ENCODE measurements at places on chromosomes 2 and 18.

DNA sequence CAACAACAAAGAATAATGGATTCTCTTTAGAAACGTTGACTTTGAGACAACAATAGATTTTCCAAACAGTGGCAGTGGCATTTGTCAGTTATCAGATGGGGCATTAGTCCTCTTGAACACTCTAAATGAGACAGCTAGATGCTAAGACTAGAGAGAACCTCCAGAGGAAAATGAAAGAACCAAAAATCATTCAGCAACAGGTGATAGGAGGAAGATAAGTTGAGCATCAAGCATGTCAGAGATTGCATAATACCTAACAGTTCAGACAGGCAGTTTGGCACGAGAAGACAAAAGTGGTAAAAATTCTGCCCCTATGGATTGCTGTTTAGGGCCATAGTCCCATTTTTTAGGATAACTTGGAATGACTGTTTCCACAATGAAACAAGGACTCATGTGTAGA, 67.9 kb upstream of the NOL4 start:
- no peak overlapping the region for H3K27ac ChIP-seq
- H3K4me1 ChIP-seq = no peaks in the 10 kb centered on the region
- H3K27me3 ChIP-seq = no peaks in the 10 kb centered on the region
- H3K4me3 ChIP-seq = no peak overlapping the region

DNA sequence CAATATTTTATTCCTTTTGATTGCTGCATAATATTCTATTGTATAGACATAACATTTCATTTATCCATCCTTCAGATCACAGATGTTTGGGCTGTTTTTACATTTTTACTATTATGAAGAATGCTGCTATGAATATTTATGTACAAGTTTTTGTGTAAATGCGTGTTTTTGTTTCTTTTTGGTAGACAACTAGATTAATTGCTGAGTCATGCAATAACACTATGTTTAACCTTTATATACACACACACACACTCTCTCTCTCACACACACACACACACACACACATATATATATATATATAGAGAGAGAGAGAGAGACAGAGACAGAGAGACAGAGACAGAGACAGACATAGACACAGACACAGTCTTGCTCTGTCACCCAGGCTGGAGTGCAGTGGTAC, 926.9 kb downstream of the DCC start:
- no peak overlapping the region for H3K4me3 ChIP-seq
- DNase-seq = no peak
- H3K4me1 ChIP-seq = no peaks in the 10 kb centered on the region
- no peaks in the 10 kb centered on the region for H3K36me3 ChIP-seq
- H3K27me3 ChIP-seq = no peaks in the 10 kb centered on the region

GRCh38 chr2:38370664-38371063, 6.4 kb downstream of the ATL2 start:
- no peaks in the 10 kb centered on the region for H3K27me3 ChIP-seq
- no peak for DNase-seq
- H3K4me1 ChIP-seq = peaks cover 23% of the 10 kb centered on the region
- H3K4me3 ChIP-seq = no peak overlapping the region
- no peak overlapping the region for H3K27ac ChIP-seq

DNA sequence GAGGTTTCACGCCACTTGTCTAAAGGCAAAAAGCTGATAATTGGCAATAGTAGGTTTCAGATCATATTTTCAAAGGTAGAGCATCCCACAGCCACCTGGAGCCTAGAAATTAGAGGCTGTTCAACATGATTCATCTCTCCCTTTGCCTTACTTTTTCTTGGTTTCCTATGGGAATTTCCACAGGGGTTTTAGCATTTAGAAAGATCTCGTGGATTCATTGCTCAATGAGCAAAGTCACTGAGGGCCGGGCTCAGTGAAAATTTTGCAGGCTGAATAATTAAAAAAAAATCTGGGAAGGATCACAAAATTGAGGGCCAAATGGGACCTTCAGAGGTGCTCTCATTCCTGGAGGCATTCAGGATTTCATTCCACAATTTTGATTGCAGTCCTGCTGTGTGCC, 137.1 kb downstream of the VAPA start:
- DNase-seq = no peak
- no peak overlapping the region for H3K27ac ChIP-seq
- H3K27me3 ChIP-seq = peaks cover 26% of the 10 kb centered on the region
- H3K4me3 ChIP-seq = no peak overlapping the region

DNA sequence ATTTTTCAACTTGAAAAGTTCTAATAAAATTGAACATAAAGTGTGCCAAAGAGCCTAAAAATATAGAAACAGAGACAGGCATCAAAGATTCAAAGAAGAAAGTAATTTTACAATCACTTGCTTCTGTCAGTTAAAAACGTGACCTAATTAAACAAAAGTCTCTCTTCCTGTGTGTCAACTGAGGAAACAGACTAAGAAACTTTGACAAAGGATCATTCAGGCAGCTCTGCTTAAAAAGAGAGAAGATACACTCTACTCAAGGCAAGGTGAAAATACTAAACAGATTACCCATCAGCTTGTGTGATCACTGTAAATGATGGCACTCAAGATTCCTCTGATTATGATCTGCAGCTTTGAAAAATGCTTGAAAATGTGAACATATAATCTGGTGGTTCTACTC, 47.8 kb downstream of the DYM start:
- H3K27me3 ChIP-seq = no peaks in the 10 kb centered on the region
- H3K4me3 ChIP-seq = no peak overlapping the region
- H3K36me3 ChIP-seq = no peaks in the 10 kb centered on the region
- H3K4me1 ChIP-seq = no peaks in the 10 kb centered on the region
- DNase-seq = no peak

DNA sequence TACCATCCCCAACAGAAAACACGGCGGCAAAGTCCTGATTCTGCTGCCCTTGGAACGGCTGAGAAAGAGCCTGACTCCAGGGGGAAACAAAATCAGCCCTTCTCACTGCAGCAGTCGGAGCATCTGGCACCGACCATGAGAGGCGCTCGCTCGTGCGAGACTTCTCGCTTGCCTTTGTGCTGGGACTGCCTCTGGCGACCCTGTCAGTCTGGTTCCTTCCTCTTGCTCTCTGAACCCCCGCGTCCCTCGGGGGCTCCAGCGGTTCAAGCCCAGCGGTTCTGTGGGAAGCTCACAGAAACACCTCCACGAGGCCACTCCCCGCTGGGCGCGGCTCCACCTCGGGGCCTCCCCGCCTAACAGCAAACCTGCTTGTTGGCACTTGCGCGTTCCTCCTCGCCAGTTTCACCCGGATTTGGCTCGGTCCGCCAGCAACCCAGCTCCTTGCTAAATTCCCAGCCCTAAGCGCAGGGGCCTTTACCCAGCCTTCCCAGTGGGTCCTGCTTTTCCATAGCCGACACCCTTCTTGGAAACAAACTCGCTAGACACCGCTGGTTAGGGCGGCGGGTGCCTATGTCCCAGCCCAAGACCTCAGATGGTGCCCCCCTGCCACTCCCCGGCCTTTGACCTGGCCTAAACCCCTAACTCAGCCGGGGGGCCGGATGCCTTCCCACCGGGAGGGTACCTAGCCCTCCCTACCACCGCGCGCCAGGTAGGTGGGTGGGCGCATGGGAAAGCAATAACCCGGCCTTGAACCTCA, 2.2 kb downstream of the RND3 start:
- H3K27ac ChIP-seq = peak overlapping the region; percentile 98
- peaks cover 5% of the 10 kb centered on the region for H3K36me3 ChIP-seq
- H3K4me3 ChIP-seq = peak overlapping the region; percentile 99
- H3K27me3 ChIP-seq = no peaks in the 10 kb centered on the region
- peak; percentile 54 for DNase-seq

DNA sequence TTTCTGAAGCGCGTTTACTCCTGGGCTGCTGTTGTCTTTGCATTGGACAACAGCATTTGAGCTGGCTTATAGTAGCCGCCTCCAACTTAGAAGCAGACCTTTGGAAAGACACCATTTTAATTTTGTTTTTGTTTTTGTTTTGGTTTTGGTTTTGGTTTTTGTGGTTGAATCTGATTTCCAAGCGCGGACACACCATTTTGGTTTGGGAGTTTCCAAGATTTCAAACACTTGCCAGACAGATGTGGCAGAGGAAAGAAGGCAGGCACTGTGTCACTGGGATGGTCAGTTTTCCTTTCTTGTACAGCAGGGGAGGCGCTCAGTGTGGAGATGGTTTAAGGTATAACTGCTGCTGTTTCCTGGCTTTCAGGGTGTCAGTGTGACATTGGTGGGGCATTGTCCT, 126.8 kb downstream of the LAMA3 start:
- H3K36me3 ChIP-seq = no peaks in the 10 kb centered on the region
- DNase-seq = no peak
- no peaks in the 10 kb centered on the region for H3K4me1 ChIP-seq
- no peak overlapping the region for H3K27ac ChIP-seq
- H3K27me3 ChIP-seq = peaks cover 20% of the 10 kb centered on the region
- H3K4me3 ChIP-seq = no peak overlapping the region

DNA sequence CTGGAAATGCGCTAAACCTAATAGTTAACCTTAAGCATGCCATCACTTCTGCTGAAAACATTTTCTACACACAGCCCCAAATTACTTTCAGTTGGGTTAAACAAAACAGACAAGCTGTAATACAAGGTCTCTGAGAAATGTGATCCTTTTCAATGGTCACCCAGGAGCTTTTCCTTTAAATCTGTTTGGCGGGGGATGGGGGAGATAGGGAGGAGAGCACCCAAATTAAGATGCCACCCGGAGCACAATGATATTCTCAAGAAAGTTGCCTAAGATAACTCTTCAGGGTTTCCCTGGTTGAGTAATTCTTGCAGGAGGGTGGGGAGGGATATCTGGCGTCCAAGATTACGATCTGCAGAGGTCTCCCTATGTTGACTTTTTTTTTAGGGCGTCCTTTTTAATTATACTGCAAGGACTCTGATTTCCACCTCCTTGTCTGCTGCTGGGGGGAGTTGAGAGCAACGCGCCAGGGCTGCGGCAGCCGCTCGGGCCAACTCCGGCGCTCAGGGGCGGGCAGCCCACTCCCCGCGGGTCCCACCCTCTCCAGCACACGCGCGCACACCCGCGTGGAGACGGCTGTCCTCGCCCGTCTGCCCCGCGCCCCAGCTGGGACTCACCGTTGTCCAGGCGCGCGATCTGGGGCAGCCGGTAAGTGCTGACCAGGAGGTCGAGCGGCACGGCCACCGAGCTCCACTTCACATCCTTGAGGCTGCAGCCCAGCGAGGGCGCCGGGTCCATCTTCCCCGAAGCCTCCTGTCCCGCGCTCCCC, 807 bp downstream of the GAREM1 start:
- H3K27ac ChIP-seq = peak overlapping the region; percentile 88
- peak; percentile 43 for DNase-seq
- H3K27me3 ChIP-seq = peaks cover 18% of the 10 kb centered on the region
- peaks cover 31% of the 10 kb centered on the region for H3K4me1 ChIP-seq
- H3K4me3 ChIP-seq = peak overlapping the region; percentile 91

DNA sequence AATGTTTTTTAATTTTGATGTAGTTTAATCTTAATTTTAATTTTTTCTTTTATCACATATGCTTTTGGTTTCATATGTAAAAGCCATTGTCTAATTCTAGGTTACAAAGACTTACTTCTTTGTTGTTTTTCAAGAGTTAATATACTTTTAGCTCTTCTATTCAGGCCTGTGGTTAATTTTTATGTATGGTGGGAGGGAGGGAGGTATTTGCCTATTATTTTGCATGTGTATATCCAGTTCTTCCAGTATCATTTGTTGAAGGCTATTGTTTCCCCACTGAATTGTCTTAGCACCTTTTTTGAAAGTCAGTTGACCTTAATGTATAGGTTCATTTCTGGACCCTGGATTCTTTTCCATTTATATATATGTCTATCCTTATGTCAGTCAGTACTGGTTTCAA, 23.4 kb downstream of the USP14 start:
- no peak overlapping the region for H3K27ac ChIP-seq
- no peak overlapping the region for H3K4me3 ChIP-seq
- no peaks in the 10 kb centered on the region for H3K4me1 ChIP-seq
- peaks cover 8% of the 10 kb centered on the region for H3K36me3 ChIP-seq

DNA sequence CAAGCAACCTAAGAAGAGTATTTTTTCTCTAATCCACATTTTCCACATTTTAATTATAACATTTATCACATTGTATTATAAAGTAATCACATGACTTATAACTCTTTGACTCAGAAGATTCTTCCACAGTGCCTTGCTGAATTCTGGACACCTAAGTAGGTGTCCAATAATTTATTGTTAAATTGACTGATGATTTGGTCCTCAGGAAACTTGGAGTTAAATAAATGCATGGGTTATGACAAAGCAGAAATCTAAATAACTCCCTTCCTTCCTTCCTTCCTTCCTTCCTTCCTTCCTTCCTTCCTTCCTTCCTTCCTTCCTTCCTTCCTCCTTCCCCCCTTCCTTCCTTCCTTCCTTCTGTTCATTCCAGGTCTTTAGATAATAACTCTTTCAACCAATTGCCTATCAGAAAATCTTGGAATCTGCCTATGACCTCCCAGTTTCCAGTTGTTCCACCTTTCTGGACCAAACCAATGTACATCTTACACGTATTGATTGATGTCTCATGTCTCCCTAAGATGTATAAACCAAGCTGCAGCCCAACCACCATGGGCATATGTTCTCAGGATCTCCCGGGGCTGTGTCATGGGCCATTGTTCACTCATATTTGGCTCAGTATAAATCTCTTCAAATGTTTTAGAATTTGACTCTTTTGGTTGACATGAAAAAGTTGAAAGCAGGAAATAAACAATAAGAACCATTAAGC, 10.4 kb upstream of the KDSR start:
- no peak overlapping the region for H3K27ac ChIP-seq
- no peaks in the 10 kb centered on the region for H3K36me3 ChIP-seq
- no peak for DNase-seq
- no peaks in the 10 kb centered on the region for H3K4me1 ChIP-seq

DNA sequence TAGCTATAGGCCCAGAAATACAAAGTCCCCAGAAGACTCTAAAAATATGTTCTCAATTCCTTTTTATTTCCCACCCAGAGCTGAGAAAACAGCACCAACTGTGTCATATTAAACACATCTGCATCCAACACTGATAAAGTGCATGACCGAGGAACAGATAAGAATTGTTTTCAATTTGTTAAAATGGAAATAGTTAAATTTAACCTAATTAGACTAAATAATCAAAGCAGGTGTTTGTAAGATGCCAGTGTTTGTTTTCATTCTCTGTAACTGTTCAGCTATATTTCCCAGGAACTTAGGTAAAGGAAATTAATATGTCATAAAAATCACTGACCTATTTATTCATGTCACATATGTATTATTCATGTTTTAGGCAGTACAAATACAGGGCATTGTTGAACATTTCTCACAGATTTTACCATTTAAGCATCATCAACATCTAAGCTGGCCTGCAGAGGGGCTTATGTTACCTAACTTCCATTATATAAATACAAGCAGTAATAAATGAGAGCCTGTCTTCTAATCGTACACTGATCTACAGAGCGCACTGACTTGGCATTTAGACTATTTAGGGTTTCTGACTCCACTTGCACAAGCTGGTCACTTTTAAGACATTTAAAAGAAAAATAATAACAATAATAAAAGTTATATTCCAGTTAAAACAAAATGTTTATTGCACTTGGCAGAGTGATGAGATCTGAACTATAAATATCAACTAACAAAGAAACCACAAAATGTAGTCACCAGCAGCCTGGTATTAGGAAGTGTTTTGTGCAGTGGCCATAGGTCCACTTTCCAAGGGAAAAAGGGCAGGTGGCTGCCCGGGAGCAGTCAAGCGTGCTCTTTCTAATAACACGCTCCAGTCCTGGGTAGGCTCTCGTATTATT, 86.6 kb upstream of the ZFP36L2 start:
- DNase-seq = no peak
- peaks cover 9% of the 10 kb centered on the region for H3K4me1 ChIP-seq
- H3K4me3 ChIP-seq = no peak overlapping the region
- H3K36me3 ChIP-seq = peaks cover 6% of the 10 kb centered on the region
- H3K27me3 ChIP-seq = no peaks in the 10 kb centered on the region

- no peaks in the 10 kb centered on the region for H3K4me1 ChIP-seq
- peaks cover 21% of the 10 kb centered on the region for H3K27me3 ChIP-seq
- H3K36me3 ChIP-seq = no peaks in the 10 kb centered on the region
- no peak for DNase-seq
- H3K27ac ChIP-seq = no peak overlapping the region
Observed at GRCh38 chr18:10419420-10420103, 34.9 kb upstream of the APCDD1 start.

Measured in progenitor cell of endocrine pancreas (in vitro differentiated cells).